ENCODE measurements at places on chromosomes 5 and 9. TPM values are rescaled to one million over a fixed set of nuclear protein-coding genes. Genes with fewer than 3 reads are reported as not detected.

DNA sequence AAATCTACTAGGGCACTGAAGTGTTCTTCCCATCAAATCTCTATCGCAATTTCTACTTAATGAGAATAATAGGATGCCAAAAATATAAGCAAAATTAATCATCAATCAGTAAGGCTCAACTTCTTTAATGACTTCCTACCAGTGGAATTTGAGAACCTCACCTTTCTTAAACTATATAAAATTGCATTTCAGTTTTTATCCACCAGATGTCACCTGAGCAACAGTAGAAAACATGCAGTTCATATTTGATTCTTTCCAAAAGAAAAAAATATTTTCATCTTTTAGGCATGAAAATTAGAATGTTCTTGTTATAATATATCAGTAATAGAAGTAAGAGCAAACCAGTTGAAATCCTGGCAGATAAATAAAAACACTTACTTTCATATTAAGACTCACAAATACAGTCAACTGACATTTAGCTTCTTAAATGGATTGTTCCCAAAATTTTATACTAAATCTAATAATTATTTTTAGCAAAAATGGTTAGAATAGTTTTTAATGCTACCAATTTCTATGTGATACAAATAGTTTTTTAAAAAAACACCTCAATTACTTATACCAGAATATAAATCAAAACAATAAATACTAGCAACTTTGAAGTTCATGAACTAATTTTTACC lies 13.4 kb upstream of the CCDC112 start:
- DNase-seq, result peak; percentile 24

GRCh38 chr5:54180630-54181031 lies 129.7 kb downstream of the ARL15 start:
- no peak for DNase-seq

DNA sequence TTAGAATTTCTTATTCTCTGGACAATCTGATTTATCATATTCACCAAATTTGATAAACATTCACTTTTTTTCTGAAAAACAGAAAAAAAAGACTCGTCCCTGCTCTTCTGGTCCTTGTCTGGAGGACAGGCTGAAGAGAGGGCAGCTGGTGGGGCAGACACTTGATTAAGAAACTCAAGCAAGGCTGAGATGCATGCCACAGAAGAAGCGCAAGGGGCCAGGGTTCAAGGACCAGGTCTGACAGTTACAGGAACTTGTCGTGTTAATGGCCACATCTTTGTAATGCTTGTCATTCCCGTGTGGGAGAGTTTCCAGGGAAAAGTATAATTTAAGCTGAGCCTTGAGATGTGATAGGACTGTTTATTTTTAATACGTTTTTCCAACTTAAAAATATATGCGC lies 40.6 kb upstream of the SHB start:
- no peak for DNase-seq

- DNase-seq, result no peak
These were observed 43.7 kb downstream of the SLC36A1 start for GRCh38 chr5:151491062-151491461.

- no peak for DNase-seq
These were observed 61.5 kb upstream of the CTXN3 start for GRCh38 chr5:127587246-127587917.

DNA sequence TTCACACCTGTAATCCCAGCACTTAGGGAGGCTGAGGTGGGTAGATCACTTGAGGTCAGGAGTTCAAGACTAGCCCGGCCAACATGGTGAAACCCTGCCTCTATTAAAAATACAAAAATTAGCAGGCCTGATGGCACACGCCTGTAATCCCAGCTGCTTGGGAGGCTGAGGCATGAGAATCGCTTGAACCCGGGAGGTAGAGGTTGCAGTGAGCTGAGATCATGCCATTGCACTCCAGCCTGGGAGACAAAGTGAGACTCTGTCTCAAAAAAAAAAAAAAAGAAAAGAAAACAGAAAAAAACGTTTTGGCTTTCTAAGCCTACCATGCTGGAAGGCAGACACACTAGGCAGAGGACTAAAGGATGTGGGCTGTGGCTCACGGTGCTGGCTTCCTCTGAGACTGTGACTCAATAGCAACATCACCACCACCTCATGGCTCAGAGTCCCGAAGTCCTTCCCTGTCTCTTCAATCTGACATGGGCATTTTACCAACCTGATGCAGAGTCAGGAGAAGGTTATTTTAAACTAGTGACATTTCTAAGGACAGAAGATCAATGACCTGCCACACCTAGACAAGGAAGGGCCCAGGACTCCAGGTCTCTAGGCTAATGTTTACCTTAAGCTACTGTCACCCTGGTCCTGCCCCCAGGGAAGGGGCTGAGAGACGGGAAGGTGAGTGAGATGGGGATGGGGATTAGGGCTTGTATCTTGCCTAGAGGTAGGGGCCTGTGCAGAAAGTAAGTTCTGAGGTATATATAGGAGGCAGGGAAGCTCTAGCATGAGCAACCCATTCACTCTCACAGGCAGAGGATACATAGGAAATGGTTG lies 3.7 kb downstream of the ECSCR start:
- no peak for DNase-seq

- DNase-seq, result peak; percentile 51
These were observed 13.4 kb upstream of the XPA start for GRCh38 chr9:97710356-97711222.

GRCh38 chr9:100408546-100409175 lies 18.3 kb upstream of the MSANTD3 start:
- DNase-seq, result no peak

The TMEM174 gene
- not detected for polyA plus RNA-seq

The CD74 gene
- polyA plus RNA-seq, result 195 TPM

The HAVCR1 gene
- polyA plus RNA-seq, result not detected

The CA9 gene
- polyA plus RNA-seq, result 0.50 TPM

The RANBP17 gene
- 8.2 TPM for polyA plus RNA-seq

All from hindlimb muscle (tissue), 1 donor.